ENCODE measurements at places on chromosomes 3 and 15. TPM values are rescaled to one million over a fixed set of nuclear protein-coding genes. Genes with fewer than 3 reads are reported as not detected.

Gene PPARG
- total RNA-seq: 0.55 TPM

Gene EFCAB12
- total RNA-seq: 0.69 TPM

Gene ARL14
- total RNA-seq: not detected

Gene ANKUB1
- not detected for total RNA-seq

Gene TGM4
- total RNA-seq: not detected

Gene NCK1
- total RNA-seq: 39.2 TPM

- H3K27me3 ChIP-seq: peaks cover 24% of the 10 kb centered on the region
- H3K4me1 ChIP-seq: no peaks in the 10 kb centered on the region
- no peak overlapping the region for H3K27ac ChIP-seq
Measured at GRCh38 chr3:33273628-33274027, 3.6 kb upstream of the FBXL2 start.

DNA sequence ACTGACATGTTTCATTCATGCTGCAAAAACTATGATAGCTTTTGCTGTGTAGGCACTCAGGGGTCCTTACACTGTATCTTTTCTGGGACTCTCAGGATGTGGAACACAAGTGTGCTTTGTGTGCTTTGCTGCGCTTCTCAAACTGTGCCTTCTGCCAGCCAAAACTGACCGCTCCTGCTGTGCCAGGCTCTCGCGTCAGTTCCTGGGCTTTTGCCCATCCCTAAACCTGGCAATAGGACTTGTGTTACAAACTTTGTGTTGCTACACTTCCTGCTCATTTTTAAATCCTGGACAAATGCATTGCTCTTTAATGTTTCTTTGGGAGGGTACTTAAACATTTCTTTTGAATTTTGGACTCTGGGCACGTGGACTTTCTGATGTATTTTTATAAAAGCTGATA is 60.3 kb downstream of the DIPK2A start:
- H3K4me1 ChIP-seq: peaks cover 8% of the 10 kb centered on the region
- H3K4me3 ChIP-seq: no peak overlapping the region
- peaks cover 5% of the 10 kb centered on the region for H3K27me3 ChIP-seq
- no peaks in the 10 kb centered on the region for H3K36me3 ChIP-seq
- no peak overlapping the region for H3K27ac ChIP-seq

- H3K27me3 ChIP-seq: no peaks in the 10 kb centered on the region
- peaks cover 48% of the 10 kb centered on the region for H3K4me1 ChIP-seq
- H3K36me3 ChIP-seq: peaks cover 81% of the 10 kb centered on the region
- no peak overlapping the region for H3K4me3 ChIP-seq
- H3K27ac ChIP-seq: no peak overlapping the region
Measured at GRCh38 chr3:111601810-111602209, 6.7 kb upstream of the ZBED2 start.

- H3K36me3 ChIP-seq: no peaks in the 10 kb centered on the region
- DNase-seq: no peak
- H3K27me3 ChIP-seq: peaks cover 9% of the 10 kb centered on the region
- no peaks in the 10 kb centered on the region for H3K4me1 ChIP-seq
- H3K27ac ChIP-seq: no peak overlapping the region
- H3K4me3 ChIP-seq: no peak overlapping the region
Measured at GRCh38 chr3:139157161-139157932, 112.7 kb upstream of the PRR23C start.

- H3K4me3 ChIP-seq: no peak overlapping the region
- no peak overlapping the region for H3K27ac ChIP-seq
- peaks cover 17% of the 10 kb centered on the region for H3K4me1 ChIP-seq
- no peak for DNase-seq
Measured at GRCh38 chr3:5499404-5499803, 311.9 kb downstream of the EDEM1 start.

DNA sequence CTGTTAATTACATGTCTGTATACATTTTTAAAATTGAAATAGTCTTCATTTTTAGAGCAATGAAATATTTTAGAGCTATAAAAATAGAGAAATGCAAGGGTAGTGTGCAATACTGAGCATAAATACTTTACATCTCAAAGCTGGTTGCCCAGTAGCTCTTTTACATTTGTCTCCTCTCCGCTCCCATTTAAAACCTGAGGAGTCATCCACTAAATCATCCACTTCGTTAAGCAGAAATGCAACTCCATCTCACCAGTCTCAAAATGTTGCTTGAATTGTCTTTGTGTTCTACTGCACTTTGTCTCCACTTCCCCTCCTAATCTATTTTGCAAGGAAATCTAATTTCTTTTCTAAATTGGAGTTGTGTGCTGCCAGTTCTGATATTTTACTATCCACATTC is 563.6 kb downstream of the VGLL3 start:
- H3K27me3 ChIP-seq: no peaks in the 10 kb centered on the region
- no peak overlapping the region for H3K27ac ChIP-seq
- H3K4me1 ChIP-seq: no peaks in the 10 kb centered on the region
- no peak overlapping the region for H3K4me3 ChIP-seq
- no peak for DNase-seq

- no peaks in the 10 kb centered on the region for H3K36me3 ChIP-seq
- H3K27me3 ChIP-seq: peaks cover 17% of the 10 kb centered on the region
- H3K4me1 ChIP-seq: no peaks in the 10 kb centered on the region
- DNase-seq: no peak
- no peak overlapping the region for H3K27ac ChIP-seq
Measured at GRCh38 chr3:134833453-134834163, 38.5 kb downstream of the EPHB1 start.

DNA sequence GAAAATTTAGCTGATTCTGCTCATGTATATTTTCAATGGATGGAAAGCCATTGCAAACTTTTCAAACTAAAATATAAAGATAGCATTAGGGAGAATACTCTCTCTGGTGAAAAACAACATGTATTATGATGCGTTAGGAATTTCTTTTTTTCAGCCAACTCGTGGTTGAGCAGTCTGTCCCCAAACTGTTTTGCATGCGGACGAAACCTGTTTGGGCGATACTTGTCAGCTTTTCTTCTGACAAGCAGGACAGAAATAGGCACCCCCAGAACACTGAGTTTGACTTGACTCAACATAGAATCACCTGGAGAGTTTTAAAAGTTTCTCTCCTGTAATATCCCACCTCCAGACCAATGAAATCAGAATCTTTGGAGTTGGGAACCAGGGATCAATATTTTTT is 417.5 kb upstream of the TPRG1 start:
- H3K4me1 ChIP-seq: peaks cover 11% of the 10 kb centered on the region
- H3K27me3 ChIP-seq: no peaks in the 10 kb centered on the region
- H3K4me3 ChIP-seq: no peak overlapping the region
- DNase-seq: no peak

DNA sequence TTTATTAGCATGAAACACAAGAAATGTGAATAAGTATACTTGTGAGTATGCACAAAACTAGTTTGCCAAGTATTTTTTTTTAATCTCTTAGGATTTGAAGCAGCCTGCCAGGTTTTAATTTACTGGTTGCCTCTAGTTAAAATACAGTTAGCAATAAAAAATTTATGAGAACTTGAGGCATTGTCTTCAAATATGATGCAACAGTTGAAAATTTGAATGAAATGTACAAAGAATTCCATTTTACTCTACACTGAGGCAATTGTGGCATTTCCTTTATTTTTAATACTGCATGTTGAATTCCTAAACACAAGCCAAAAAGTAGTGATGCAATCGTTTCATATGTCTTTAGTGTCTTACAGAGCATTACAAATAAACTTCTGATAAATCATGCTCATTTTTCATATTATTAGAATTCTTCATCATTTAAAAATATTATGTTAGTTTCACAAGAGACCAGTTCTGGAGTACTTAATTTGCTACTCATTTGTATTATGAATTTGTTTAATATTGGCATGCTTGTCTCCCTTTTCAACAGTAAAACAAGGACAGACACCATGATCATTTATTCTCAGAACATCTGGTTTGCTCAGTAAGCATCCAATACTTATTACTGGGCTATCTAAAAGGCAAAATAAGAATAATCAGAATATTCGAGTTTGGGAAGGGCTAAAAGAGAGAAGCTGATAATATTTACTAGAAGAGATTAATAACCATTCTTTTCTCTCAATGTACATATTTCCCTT is 124.8 kb upstream of the PTX3 start:
- no peaks in the 10 kb centered on the region for H3K4me1 ChIP-seq
- no peaks in the 10 kb centered on the region for H3K36me3 ChIP-seq
- no peak overlapping the region for H3K4me3 ChIP-seq

DNA sequence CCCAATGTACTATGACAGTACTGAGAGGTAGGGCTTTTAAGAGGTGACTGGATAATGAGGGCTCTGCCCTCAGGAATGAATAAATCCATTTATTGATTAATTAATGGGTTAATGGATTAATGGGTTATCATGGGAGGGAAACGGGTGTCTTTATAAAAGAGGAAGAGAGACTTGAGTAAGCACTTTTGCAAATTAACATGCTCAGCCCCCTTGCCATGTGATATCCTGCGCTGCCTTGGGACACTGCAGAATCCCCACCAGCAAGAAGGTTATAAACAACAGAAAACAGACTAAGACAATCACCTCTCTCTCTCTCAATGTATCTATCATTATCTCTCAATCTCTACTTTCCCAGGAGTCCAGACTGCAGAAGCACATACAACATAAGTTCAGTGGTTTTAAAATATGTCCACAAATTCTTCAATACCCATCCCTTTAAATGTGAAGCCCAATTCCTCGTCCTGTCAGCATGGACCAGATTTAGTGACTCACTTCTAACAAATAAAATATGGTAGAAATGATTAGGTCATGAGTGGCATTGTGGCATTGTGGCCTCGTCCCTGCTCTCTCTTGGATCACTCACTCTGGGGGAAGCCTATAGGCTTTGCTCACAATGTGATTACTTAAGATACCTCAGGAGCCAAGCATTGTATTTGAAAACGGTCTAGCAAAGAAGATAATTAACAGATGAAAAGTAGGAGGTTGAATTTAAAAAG is 40.0 kb upstream of the IL12A start:
- no peaks in the 10 kb centered on the region for H3K4me1 ChIP-seq
- DNase-seq: no peak
- peaks cover 23% of the 10 kb centered on the region for H3K27me3 ChIP-seq
- no peak overlapping the region for H3K4me3 ChIP-seq
- H3K36me3 ChIP-seq: no peaks in the 10 kb centered on the region

Measured in activated CD4-positive, alpha-beta T cell treated with anti-CD3 and anti-CD28 coated beads, Interleukin-2, amount 10 ng/mL, durations not matched to agents 7 days and 5 days (primary cell).